Head of caudate nucleus (tissue), 42 donors: ENCODE measurements at places on chromosomes 3 and 15.

DNA sequence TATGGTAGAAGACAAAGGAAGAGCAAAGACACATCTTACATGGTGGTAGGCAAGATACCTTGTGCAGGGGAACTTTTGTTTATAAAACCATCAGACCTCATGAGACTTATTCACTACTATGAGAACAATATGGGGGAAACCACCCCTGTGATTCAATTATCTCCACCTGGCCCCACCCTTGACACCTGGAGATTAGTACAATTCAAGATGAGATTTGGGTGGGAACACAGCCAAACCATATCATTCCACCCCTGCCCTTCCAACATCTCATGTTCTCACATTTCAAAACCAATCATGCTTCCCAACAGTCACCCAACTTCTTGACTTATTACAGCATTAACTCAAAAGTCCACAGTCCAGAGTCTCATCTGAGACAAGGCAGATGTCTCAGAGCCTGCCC is 21.7 kb upstream of the PLSCR1 start:
- DNase-seq = no peak

DNA sequence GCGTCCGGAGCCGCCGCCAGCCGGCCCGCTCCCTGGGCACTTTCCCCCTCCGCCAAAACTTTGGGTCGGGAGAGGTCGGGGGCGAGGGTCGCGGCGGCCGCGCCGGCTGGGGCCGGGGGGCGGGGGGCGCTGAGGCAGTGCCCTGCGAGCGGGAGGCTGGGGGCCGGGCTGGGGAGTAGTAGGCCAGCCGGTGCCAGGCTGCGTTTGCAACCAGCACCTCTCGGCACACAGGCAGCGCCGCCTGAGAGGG is 452 bp downstream of the BBX start:
- DNase-seq = peak; percentile 63

DNA sequence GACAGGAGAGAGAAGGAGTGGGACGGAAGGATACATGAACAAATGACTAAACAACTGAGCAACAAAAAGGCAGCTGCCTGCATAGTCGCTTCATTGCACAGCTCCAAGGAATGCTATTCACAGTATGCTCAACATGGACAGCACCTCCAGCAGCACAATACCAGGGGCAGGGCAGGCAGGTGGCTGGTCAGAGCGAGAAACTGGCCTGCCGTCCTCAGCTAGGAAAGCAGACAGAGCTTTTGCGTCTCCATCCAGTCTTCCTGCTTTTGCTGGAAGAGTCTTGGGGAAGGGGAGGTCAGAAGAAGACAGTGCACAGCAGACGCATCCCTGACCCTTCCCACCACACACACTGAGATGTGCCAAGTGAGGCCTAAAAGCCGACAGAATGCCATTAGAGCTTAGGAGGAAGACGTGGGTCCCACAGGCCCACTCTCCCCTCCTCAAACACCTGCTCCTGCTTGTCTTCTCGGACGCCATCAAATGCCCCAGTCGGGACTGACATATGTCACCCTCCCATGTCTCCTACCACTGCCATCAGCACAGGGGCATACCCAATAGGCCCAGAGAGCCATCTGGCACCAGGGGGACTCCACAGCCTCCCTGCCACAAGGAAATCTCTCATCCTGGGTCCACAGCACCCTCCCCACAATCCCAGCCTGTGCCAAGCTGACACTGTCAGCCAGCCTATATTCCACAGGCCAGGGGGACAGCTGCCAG is 3.9 kb downstream of the RAB6B start:
- DNase-seq = no peak

DNA sequence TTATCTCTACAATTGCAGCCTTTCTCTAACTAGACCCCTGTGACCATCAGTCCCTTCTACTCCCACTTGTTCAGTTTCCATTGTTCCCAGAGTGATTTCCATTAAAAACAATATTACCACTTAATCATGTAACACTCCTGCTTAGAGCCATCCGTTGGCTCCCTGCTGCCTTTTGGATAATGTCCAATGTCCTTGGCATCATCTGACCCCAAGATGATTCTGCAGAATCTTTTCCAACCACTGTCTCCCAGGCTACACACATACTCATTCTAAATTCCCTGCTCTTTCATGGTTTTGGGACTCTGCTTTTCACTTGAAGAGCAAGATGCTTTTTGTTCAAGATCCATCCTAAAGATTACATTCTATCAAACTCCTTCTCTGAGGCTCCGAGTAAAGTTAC is 7.1 kb downstream of the KCNH8 start:
- DNase-seq = peak; percentile 69

DNA sequence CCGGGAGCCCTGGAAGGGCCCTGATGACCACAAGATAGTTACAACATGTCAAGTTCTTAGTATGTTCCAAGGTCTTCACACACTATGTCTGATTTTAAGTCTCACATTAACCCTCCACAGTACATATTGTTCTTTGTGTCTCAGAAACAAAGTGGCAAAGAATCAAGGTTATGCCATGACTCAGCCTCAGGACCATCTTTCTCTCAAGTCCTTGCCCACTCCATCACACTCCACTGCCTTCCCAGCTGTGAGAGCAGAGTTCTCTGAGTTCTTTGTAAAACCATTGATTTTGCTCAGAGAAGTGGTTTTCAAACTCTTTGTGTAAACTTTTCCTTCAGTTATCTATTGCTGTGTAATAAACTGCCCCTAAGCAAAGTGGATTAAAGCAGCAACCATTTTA is 67.9 kb upstream of the C3orf80 start:
- DNase-seq = no peak

- peak; percentile 37 for DNase-seq
Observed at GRCh38 chr3:127761441-127761801, 60.9 kb downstream of the MGLL start.

DNA sequence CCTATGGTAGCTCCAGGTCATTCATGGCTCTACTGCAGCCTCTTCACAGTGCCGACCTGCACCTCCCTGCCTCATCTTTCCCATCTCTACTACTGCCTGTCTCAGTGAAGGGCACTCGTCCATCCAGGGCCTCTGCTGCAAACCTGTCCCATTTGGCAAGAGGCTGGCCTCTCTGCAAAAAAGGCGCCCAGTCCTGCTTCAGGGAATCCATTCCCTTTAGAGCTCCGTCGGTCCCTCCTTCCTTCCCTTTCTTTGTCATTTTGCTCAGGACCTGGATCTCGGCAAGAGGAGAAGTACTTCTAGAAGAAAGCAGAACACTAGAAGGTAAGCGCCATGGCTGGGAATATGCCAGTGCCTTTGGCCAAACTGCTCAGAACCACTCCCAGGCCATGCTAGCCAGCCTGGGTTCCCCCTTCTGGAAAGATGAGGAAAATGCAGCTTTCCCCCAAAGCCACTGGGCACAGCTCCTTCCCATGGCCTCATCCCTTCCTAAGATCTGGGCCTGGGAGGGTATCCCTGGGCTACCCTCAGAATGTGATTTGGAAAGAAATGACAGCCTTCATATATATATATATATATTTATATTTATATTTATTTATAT is 6.4 kb upstream of the ISL2 start:
- DNase-seq = no peak

DNA sequence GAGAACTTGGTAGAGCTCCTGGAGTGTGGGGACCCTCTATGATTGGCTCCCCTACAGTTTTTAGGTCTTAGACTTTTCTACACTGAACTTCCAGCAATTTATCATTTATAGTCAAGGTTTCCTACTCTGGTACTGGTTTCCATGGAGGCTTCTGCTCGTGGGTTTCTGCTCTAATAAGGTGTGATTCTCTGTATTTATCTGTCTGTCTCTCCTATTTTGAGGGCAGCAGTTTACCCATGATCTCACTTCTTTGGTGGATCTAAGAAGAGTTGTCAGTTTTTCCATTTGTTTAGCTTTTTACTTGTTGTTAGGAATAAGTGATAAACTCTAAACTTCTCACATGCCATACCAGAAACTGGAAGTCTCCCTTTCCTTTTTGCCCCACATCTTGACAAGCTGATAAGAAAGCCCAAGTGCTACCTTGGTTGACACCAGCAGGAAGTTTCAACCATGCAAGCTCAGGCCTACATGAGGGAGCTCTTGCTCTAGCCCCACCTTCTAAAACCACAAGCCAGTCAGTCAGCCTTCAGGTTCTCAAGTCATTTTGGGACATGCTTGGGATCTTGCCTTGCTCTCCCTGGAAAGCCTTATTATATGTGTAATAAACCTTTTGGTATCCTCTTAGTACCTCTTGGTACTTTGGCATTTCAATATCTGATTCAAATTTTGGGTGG is 10.0 kb downstream of the TIMMDC1 start:
- no peak for DNase-seq

DNA sequence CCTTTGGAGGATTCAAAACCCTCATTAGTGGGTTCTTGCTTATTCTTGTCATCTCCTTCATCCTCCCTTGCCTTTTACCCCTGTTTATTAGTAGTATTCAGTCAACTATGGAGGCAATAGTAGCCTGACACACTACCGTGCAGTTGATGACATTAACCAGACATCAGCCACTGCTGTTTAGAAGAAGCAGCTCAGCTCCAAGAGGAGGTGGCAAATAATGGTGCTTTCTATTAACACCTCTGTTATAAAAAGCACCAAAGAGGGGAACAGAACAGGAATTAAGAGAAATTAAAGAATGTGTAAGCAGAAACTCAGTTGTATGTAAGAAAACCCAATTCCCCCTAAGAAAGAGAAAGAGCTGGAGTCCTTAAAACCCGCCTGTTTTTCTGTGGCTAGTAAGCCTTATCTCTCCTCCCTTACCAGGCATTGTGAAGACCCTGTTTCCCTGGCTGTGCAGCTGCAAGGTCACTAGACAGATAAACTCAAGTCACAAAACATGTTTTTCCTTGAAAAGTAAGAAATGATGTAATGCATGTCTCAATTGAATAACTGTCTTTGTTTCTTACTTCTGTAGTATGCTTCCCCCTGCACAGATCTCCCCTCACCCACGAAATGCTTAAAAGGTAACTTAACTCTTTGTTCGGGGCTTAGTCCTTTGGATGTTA is 21.2 kb downstream of the CCR4 start:
- DNase-seq = no peak

GRCh38 chr3:49607796-49608195 is 53.5 kb downstream of the BSN start:
- no peak for DNase-seq
